ENCODE measurements at places on chromosomes 6 and 20. TPM values are rescaled to one million over a fixed set of nuclear protein-coding genes. Genes with fewer than 3 reads are reported as not detected.

- H3K4me1 ChIP-seq = peaks cover 35% of the 10 kb centered on the region
- peak overlapping the region; percentile 58 for H3K27ac ChIP-seq
- peaks cover 25% of the 10 kb centered on the region for H3K36me3 ChIP-seq
- H3K27me3 ChIP-seq = no peaks in the 10 kb centered on the region
- peak overlapping the region; percentile 5 for H3K4me3 ChIP-seq
- peak; percentile 68 for DNase-seq
Measured at GRCh38 chr20:10558635-10559187, 115.1 kb downstream of the JAG1 start.

RIPOR3 gene
- total RNA-seq = not detected

- H3K36me3 ChIP-seq = peaks cover 8% of the 10 kb centered on the region
- no peaks in the 10 kb centered on the region for H3K27me3 ChIP-seq
- H3K4me3 ChIP-seq = no peak overlapping the region
- no peak overlapping the region for H3K27ac ChIP-seq
- DNase-seq = no peak
Measured at GRCh38 chr6:3144571-3144970, 12.8 kb downstream of the TUBB2A start.

ID1 gene
- total RNA-seq = 0.85 TPM

DNA sequence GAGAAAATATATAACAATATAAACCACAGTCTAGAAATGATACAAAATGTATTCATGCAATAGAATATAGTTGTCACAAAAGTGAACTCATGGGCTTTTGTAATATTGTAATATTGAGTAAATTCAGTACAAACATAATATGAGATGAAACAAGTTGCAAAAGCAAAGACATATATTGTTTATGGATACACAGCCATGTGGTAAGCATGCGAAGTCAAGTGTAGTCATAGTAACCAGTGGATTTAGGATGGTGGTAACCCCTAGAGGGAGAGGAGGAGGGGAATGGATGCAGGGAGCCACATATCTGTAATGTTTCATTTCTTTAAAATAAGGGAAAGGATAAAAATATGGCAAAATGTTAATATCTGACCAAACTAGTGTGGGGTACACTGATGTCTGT is 47.3 kb downstream of the ARMC2 start:
- H3K27ac ChIP-seq = peak overlapping the region; percentile 38
- peak; percentile 29 for DNase-seq
- peaks cover 14% of the 10 kb centered on the region for H3K27me3 ChIP-seq
- H3K4me1 ChIP-seq = peaks cover 37% of the 10 kb centered on the region
- H3K36me3 ChIP-seq = peaks cover 12% of the 10 kb centered on the region
- H3K4me3 ChIP-seq = no peak overlapping the region

- no peak overlapping the region for H3K27ac ChIP-seq
- H3K4me3 ChIP-seq = no peak overlapping the region
- peaks cover 28% of the 10 kb centered on the region for H3K27me3 ChIP-seq
- peaks cover 3% of the 10 kb centered on the region for H3K4me1 ChIP-seq
Measured at GRCh38 chr6:40308533-40309306, 278.4 kb downstream of the LRFN2 start.

IGF2R gene
- total RNA-seq = 65.0 TPM

DNA sequence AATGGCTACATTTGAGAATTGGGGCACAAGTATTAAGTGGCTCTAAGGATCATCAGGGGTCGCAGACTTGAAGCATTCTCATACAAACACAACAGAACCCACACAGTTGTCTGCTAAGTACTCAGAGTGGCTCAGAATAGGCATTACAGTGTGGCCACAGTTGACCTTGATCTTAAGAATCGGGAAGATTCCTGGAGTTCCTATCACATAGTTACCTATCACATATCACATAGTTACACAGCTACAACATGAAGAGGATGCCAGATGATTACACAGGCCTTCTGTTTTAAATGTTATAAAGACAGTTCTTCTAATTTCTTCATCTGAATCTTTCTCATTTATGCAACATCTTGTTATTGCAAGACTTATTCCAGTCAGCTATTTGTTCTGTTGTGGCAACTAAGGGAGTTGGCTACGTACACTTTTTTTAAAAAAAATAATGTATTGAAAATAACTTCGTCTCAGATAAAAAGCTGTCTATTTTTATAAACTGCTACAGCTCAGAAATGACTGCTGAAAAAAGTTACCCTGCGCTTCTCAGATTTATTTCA is 129.0 kb downstream of the REV3L start:
- peaks cover 14% of the 10 kb centered on the region for H3K36me3 ChIP-seq
- no peak overlapping the region for H3K27ac ChIP-seq
- no peaks in the 10 kb centered on the region for H3K4me1 ChIP-seq
- no peaks in the 10 kb centered on the region for H3K27me3 ChIP-seq
- no peak for DNase-seq

PROKR2 gene
- total RNA-seq = not detected

- no peak overlapping the region for H3K4me3 ChIP-seq
- H3K36me3 ChIP-seq = no peaks in the 10 kb centered on the region
- no peaks in the 10 kb centered on the region for H3K4me1 ChIP-seq
- H3K27me3 ChIP-seq = peaks cover 11% of the 10 kb centered on the region
Measured at GRCh38 chr6:24558516-24558915, 63.7 kb downstream of the ALDH5A1 start.

DNA sequence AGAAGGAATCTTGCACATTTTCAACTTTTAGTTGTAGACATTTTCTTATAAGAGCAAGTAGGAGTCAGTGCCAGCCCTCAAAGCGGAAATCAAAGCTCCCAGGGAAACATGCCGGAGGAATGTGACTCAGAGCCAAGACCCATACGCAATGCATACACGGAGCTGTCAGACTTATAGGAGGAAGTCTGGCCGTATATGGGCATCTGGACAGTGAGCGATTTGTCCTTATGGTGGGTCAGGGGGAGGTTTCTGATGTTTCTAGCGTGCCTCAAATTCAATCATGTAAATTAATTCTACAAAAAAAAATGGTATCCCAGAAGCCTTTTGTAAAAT is 3.6 kb upstream of the CCN2 start:
- no peak overlapping the region for H3K27ac ChIP-seq
- no peak for DNase-seq
- peaks cover 6% of the 10 kb centered on the region for H3K4me1 ChIP-seq
- H3K27me3 ChIP-seq = peaks cover 45% of the 10 kb centered on the region
- no peaks in the 10 kb centered on the region for H3K36me3 ChIP-seq

AGPAT1 gene
- 52.0 TPM for total RNA-seq

DNA sequence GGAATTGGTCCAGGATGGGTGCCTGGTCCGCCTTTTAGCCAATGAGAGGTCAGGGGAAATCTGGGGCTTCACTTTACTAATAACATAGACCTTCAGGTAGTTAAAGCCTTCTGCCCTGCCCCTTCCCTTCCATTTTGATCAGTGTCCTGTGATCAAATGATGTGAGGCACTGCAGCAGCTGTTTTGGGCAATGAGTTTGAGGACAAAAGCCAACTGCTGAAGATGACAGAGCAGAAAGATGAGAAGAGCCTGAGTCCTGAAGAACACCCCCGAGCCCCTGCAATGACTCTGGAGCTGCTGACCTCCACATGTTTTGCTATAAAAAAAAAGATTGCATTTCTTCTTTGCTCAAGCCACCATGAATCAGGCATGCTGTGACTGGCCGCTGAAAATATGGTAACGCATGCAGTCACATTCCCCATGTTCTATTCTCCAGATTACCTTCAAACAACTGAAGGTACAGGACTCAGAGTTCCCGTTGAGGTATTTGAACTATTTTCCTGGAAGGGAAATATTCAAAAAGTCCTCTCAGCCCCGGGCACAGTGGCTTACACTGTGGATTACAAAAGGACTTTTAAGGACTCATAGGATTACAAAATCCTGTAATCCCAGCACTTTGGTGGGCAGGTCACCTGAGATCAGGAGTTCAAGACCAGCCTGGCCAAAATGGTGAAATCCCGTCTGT is 45.7 kb upstream of the B4GALT5 start:
- DNase-seq = no peak
- H3K36me3 ChIP-seq = no peaks in the 10 kb centered on the region
- no peak overlapping the region for H3K4me3 ChIP-seq

GRCh38 chr20:38844963-38845362 is 39.5 kb downstream of the PPP1R16B start:
- peaks cover 62% of the 10 kb centered on the region for H3K36me3 ChIP-seq
- H3K27ac ChIP-seq = peak overlapping the region; percentile 79
- DNase-seq = peak; percentile 43
- no peaks in the 10 kb centered on the region for H3K27me3 ChIP-seq

SNRPB gene
- 291 TPM for total RNA-seq

- DNase-seq = no peak
- no peak overlapping the region for H3K27ac ChIP-seq
- H3K36me3 ChIP-seq = peaks cover 10% of the 10 kb centered on the region
Measured at GRCh38 chr6:75291331-75291730, 6.7 kb upstream of the TMEM30A start.

DNA sequence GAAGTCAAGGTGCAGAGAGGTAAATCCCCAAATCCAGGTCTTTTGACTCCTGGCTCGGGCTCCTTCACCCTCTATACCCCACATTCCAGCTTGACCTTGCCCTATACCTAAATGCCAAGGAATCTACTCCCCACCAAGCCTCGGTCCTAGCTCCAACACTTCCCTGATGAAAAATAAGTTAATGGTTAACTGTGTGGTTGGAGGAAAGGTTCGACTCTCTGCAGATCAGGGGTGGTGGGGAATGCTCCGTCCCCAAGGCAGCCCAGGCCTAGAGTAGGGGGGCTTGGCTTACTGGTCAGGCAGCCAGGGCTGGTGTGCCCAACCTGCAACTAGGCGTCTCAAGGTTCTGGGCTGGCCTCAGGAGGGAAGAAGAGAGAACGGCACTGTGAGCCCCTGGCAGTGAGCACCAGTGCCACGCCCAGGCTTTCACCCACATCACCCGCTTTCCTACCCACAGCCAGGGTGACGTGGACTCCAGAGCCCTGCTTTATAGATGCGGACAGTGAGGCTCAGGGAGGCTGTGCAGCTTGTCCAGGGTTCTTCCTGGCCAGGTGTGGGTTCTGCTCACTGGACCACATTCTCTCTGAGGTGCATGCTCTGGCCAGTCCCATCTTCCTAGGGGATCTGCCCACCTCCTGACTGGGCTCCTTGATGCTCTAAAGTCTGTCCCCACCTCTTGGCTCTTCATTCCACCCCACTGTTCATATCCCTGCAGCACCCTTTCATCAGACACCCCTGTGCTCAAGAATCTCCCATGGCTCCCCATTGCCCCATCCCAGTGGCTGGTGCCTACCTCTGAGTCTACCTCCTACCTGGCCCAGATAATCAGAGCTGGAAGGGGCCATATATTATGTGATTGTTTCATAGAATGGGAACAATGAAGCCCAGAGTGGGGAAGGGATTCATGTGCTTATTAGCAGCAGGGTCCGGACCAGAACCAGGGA is 8.2 kb downstream of the SPDEF start:
- DNase-seq = no peak
- H3K36me3 ChIP-seq = no peaks in the 10 kb centered on the region
- H3K4me3 ChIP-seq = no peak overlapping the region
- H3K4me1 ChIP-seq = no peaks in the 10 kb centered on the region
- no peak overlapping the region for H3K27ac ChIP-seq

- DNase-seq = no peak
- peaks cover 54% of the 10 kb centered on the region for H3K27me3 ChIP-seq
- H3K4me3 ChIP-seq = no peak within 1 kb of the TSS
- H3K36me3 ChIP-seq = no peaks in the 10 kb centered on the region
- peaks cover 11% of the 10 kb centered on the region for H3K4me1 ChIP-seq
- no peak within 1 kb of the TSS for H3K27ac ChIP-seq
Measured at GRCh38 chr6:36336779-36337241, at the start of gene BNIP5. BNIP5 (minus strand) TSS chr6:36336888; CDS start chr6:36330690, 6,198 bp downstream.

DNA sequence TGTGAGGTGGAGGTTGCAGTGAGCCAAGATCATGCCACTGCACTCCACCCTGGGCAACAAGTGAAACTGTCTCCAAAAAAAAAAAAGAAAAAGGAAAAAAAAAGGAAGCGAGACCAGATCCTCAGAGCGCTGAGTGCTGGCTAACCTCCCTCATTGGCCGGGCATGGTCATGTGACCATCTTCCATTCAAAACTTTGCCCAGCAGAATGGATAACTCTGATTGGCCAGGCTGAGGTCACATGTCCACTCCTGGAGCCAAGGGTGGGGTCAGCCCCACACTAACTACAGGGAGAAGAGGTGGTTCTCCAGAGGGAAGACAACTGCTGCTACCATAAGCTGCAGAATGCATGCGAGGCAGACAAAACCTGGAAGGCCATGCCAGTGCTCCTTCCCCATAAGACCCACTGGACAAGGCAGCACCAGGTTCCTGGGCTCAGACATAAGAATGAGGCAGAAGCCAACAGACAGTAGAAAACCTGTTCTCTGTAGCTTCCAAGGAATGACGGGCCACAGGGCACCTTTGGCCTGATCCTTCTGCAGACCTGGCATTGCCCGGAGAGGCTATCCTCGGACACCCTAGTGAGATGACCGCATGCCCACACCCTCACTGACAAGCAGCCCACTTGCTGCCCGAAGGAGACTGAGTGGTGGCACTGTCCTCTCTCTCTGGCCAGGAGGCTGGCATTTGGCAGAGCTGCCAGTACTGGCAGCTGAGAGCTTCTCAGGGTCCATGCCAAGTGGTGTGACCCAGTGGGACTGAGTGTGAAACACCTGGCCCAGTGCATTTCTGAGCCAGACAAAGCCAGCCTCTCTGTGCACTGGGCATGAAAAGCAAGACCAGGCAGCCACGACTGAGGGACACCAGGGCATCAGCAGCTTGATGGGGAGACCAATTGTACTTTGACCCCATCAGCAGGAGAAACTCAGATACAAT is 311.9 kb upstream of the SULF2 start:
- H3K27ac ChIP-seq = no peak overlapping the region
- no peaks in the 10 kb centered on the region for H3K27me3 ChIP-seq
- H3K4me3 ChIP-seq = no peak overlapping the region
- no peaks in the 10 kb centered on the region for H3K4me1 ChIP-seq
- no peaks in the 10 kb centered on the region for H3K36me3 ChIP-seq

- H3K27me3 ChIP-seq = peaks cover 84% of the 10 kb centered on the region
- peak overlapping the region; percentile 37 for H3K4me3 ChIP-seq
- peaks cover 2% of the 10 kb centered on the region for H3K36me3 ChIP-seq
- peaks cover 25% of the 10 kb centered on the region for H3K4me1 ChIP-seq
Measured at GRCh38 chr6:28212510-28213212, 12.4 kb upstream of the ZSCAN9 start.

RIN2 gene
- total RNA-seq = not detected

- H3K27me3 ChIP-seq = no peaks in the 10 kb centered on the region
- H3K36me3 ChIP-seq = peaks cover 1% of the 10 kb centered on the region
- peaks cover 16% of the 10 kb centered on the region for H3K4me1 ChIP-seq
- no peak overlapping the region for H3K4me3 ChIP-seq
- H3K27ac ChIP-seq = no peak overlapping the region
Measured at GRCh38 chr6:155193526-155193925, 70.3 kb upstream of the CLDN20 start.

- no peak overlapping the region for H3K27ac ChIP-seq
- H3K4me1 ChIP-seq = no peaks in the 10 kb centered on the region
- H3K36me3 ChIP-seq = no peaks in the 10 kb centered on the region
- no peaks in the 10 kb centered on the region for H3K27me3 ChIP-seq
- no peak overlapping the region for H3K4me3 ChIP-seq
Measured at GRCh38 chr6:85062884-85063283, 298.5 kb upstream of the TBX18 start.

GRCh38 chr6:137848672-137849071 is 18.4 kb upstream of the TNFAIP3 start:
- no peaks in the 10 kb centered on the region for H3K36me3 ChIP-seq
- no peak overlapping the region for H3K4me3 ChIP-seq
- H3K4me1 ChIP-seq = no peaks in the 10 kb centered on the region
- H3K27ac ChIP-seq = no peak overlapping the region
- DNase-seq = no peak
- no peaks in the 10 kb centered on the region for H3K27me3 ChIP-seq

- H3K27ac ChIP-seq = no peak overlapping the region
- H3K4me1 ChIP-seq = no peaks in the 10 kb centered on the region
- DNase-seq = no peak
- no peaks in the 10 kb centered on the region for H3K27me3 ChIP-seq
- H3K36me3 ChIP-seq = peaks cover 37% of the 10 kb centered on the region
- no peak overlapping the region for H3K4me3 ChIP-seq
Measured at GRCh38 chr6:20105838-20106237, 106.4 kb downstream of the MBOAT1 start.

All from activated CD4-positive, alpha-beta T cell treated with anti-CD3 and anti-CD28 coated beads, Interleukin-2, amount 10 ng/mL, durations not matched to agents 7 days and 5 days (primary cell).